ENCODE measurements at places on chromosomes 2 and 18.

DNA sequence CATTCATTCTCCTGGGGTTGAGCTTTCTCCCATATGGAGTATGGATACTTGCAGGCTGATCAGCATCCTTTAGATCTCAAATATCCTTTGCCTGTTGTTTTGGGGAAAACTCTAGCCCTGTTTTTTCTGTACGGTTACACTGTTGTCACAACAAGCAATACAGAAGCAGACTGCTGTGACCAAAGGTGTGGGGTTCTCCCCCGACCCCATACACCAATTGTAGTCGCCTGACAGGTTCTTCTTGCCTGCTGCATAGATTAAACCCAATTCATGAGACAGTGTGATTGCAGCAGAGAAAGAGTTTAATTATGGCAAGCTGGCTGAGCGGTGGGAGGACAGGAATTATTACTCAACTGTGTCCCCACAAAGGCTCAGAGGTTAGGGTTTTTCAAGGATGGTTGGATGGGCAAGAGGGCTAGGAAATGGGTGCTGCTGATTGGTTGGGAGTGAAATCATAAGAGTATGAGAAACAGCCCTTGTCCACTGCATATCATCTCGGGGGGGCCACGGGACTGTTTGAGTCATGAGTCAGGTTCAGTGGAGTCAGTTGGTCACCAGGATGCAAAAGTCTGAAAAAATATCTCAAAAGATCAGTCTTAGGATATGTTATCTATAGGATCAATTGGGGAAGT lies 40.6 kb downstream of the ITGB1BP1 start:
- DNase-seq: no peak

GRCh38 chr2:205276116-205276777 lies 406.1 kb upstream of the NRP2 start:
- no peak for DNase-seq

DNA sequence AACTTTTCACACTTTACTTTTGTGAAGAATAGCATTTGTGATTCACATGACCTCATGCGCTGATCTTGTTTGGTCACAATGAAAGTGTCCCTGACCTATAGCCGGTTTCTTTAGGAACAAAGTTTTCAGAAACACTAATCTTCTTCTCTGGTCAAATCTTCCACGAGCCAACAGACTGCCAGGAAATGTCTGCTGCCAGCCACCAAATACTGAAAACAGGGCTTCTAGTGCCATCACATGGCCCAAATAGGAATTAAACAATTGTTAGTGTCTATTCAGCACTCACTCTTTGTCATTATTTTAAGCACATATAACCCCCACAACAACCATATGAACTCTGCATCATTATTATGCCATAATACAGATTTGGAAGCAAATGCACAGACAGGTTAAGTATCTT lies 286.5 kb upstream of the SYT4 start:
- no peak for DNase-seq

DNA sequence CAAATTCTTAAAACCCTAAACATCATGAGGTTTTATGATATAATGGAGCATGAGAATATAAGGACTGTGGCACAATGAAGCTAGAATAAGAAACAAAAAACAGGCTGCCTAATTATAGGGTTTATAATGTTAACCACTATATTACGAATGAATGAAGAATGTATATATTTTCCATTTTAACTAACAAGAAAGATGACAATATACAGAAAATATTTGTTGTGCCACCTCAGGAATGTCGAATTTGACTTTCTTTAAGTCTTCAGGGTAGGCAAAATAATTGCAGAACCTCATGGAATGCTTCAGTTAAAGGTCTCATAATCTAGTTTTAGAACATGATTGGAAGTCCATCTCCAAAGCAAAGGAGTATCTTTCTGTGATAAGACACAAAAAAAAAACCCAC lies 282.9 kb upstream of the SLC8A1 start:
- no peak for DNase-seq

DNA sequence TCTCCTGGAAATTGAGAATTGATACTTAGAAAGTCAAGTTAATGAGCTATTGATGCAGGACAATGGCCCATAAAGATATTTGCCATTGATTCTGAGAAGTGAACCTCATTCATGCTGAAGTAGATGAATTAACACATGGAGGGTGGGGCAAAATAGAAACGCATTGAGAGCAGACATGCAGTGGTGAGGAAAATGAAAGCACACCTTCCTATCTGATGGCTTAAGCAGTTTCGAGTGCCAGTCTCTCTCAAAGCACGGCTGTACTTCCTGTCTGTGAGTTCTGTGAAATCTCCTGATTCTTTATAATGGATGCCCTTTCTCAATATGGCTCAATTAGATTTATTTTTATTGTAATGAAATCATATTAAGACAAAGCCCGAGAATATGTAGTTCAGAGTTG lies 247.0 kb downstream of the TMX3 start:
- DNase-seq: no peak
